Mucosa of descending colon (tissue), 3 donors: ENCODE measurements at places on chromosomes 4 and X. TPM values are rescaled to one million over a fixed set of nuclear protein-coding genes. Genes with fewer than 3 reads are reported as not detected.

The DCAF8L1 gene
- total RNA-seq = not detected

The OTC gene
- total RNA-seq = 3.3 TPM

The SHROOM2 gene
- 5.1 TPM for total RNA-seq

DNA sequence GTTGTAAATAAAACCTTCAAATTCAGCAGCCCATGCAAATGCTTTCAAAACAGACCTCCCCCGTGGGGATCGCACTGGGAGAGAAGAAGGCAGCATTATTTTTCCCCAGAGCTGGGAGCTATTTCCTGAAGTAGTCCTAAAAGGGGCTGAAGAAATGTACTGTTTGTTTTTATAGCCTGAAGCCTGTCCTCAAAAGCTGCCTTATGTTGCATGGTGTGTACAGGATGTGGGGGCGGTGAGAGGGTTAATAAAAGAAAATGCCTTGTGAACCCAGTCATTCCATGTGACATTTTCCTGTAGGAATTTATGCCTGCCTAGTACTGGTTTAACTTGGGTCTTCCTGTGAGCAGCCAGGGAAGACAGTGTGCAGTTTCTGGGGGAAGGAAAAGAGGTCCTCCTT, 144.1 kb downstream of the SOWAHB start:
- no peak for DNase-seq

- no peak for DNase-seq
Observed at GRCh38 chr4:48225368-48226141, 44.1 kb downstream of the TEC start.

DNA sequence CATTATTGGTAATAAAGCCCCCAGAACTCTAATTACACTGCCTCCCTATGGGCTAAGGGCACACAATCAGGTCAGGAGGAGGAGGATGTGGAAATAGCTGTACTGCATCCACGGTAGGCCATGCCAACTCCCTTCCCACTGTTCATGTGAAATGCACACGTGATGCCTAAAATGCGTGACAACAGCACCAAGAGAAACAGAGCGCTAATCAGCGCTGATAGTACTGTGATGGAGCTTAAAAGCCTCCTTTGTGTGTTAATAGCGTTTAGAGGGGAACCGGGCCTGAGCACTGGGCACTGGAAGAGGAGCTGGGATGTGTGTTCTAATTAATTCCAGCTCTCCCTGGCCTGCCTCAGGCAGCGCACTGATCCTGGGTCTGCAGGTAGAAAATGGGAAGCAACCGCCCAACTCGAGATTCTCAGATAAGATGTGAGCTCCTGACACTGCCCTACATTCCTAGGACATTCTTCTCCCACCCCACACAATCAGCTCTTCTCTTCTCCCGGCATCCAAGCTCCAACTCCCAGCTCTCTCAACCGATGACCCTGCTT, 12.9 kb downstream of the DCTD start:
- DNase-seq = no peak

The BBS7 gene
- total RNA-seq = 13.5 TPM

DNA sequence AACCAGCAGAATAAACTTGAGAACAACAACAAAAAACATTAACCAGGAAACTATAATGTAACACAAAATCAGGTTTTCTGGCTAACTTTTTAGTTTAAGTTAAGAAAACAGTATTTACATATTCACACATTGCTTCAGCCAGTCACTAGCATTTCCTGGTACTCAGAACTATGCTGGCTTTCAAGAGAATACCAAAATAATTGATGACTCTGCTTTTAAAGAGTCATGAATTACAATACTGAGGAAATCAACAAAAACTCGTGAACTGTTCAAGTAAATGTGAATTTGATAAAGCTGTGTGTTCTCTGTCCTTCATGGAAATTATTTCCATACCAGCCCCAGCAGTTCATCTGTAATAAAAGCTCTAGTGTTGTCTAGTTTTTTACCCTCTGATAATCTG, 27.4 kb downstream of the PRSS12 start:
- DNase-seq = no peak

The XAGE1A gene
- not detected for total RNA-seq

DNA sequence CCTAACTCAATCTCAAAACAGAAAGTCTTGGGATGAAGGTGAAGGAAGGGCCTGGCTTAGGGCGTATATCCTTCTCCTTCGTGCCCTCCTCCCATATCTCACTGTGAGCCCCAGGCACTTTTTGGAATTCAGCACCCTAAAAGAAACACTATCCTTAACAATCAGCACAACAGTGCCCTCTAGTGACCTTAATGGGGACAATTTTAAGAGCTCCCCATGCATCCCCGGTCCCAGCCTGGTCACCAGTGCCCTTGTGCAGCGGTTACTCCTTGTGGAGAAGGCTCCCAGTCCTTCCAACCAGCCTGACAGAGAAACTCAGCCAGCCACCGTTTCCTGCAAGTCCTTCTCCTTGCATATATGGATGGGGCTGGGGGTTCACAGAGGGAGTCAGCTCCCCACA, 4.2 kb downstream of the PAK3 start:
- no peak for DNase-seq

DNA sequence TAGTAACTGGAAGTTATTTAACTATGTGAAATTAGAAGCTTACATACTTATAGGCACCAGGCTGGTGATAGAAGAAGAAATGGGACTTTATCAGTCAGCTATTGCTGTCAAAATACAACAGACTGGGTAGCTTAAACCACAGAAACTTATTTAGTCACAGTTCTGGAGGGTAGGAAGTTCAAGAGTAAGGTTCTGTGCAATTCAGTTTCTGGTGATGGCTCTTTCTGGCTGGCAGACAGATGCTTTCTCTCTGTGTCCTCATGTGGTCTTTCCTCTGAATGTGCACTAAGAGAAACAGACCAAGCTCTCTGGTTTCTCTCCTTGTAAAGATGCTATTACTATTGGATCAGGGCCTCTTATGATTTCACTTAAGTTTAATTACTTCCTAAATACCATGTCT, 92.1 kb upstream of the ANKRD50 start:
- DNase-seq = no peak

The ETDA gene
- total RNA-seq = not detected

The ZFP42 gene
- not detected for total RNA-seq

The LANCL3 gene
- 6.9 TPM for total RNA-seq

The IL15 gene
- total RNA-seq = 7.2 TPM

The UGT2B17 gene
- total RNA-seq = 703 TPM

The PPID gene
- 19.7 TPM for total RNA-seq

GRCh38 chrX:39196192-39197102, 395.2 kb downstream of the MID1IP1 start:
- no peak for DNase-seq

DNA sequence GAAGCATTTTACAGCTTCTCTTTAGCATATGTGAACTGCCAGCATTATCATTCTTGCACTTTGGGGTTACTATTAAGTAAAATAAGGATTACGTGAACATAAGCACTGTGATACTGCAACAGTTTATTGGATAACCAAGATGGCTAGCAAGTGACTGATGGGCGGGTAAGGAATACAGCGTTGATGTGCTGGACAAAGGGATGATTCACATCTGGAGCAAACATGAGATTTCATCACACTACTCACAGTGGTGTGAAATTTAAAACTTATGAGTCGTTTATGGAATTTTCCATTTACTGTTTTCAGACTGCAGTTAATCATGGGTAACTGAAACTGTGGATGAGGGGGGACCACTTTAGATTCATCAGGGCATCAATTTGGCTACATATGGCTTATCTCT, 16.0 kb downstream of the NBDY start:
- no peak for DNase-seq

DNA sequence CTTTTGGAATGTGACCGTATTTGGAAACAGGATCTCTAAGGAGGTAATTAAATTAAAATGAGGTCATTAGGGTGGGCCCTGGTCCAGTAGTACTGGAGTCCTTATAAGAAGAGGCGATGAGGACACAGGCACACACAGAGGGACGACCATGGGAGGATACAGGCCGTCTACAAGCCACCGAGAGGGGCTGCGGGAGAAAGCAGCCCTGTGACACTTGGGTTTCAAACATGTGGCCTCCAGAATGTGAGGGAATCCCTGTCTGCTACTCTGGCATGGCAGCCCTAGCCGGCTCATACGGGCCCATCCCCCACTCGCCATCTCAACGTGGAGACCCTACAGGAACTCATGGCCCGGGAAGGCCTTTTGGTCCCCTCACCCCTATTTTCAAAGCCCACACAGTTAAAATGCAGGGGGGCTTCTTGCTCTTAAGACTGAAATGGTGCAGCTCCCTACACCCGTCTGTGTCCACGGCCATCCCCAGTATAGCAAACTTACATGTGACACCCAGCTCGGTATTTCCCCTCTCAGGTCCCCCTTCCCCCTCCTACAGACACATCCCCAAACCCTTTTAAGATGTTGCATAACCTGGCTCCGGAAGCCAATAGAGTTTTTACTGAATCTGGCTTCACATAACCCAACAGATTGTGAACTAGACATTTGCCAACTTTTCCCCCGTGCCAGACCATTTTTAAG, 124.1 kb upstream of the TBL1X start:
- DNase-seq = peak; percentile 21
